ENCODE measurements at places on chromosomes 4 and X.
A peak's percentile ranks its signal among the peaks of the same experiment; 100 is the strongest.

DNA sequence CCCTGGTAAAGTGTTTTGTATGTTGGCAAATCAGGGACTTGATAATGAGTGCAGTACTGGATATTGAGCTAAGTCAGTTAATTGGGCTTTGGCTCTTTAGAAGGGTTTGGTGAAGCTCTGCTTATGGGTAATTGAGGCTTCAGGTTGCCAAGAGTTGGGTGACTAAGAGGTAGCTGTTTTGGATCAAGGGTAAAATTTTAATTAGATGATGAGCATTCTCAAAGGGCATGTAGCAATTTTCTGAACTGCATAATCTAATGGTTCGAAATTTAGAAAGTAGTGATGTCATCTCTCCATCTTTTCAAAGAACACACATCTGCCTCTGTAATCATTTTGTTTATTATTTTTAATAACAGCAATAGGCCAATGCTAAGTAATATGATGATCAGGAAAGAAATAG lies 5.5 kb upstream of the TRIM2 start:
- DNase-seq, result no peak

DNA sequence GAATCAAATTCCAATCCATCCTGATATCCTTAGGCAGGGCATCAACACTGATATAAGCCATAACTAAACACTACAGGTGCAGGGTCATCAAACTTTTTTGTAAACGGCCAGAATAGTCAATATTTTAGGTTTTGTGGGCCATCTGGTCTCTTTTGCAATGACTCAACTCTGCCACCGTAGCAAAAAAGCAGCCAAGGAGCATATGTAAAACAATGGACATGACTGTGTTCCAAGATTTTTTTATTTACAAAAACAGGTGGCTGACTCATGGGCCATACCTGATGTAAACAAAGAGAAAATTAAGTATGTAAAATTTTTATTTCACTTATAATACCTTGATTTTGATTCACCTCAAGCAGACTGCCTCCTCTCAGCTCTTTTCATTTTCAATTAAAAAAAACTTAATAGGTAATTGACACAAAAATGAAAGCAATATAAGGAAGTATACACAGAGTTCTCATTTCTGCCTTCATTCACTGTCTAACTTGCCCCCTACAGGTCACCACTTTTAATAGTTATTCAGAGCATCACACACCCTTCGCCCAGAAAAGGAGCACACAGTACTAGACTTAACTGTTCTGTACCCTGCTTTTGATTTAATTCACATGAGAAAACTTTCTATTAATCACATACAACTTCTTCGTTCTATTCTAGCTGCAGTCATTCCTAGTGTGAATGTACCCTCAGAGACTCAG lies 35.3 kb upstream of the GPM6B start:
- no peak for DNase-seq

GRCh38 chrX:66193821-66194220 lies 29.8 kb downstream of the HEPH start:
- DNase-seq, result no peak

GRCh38 chr4:153426207-153426885 lies 39.8 kb upstream of the TMEM131L start:
- no peak for DNase-seq

DNA sequence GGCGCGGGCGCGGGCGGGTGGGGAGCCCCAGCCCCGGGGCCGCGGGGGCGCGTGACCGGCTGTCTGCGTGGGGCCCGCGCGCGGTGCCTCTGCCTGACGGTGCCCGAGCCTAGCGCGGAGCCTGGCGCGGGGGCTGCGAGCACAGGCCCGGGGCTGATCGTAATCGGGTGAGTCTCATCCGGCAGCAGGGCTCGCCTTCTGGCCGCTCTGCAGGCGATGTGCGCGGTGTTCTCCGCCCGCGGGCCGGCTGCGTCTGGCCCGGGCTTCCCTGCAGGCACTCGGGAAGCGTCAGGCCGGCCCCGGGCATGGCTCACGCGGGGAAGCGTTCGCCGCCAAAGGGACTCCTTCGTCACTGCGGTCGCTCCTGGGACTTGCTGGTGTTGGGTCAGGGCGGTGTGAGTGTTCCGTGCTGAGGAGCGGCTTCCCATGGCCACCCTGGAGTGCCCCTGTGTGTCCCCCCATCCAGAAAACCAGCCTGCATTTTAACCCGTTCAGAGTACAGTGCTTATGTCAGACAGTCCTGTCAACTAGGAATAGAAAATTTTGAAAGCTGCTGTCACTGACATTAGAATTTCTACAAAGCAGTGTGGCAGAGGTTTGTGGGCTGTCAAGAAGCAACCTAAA lies 40.6 kb downstream of the FAM149A start:
- peak; percentile 45 for DNase-seq

GRCh38 chrX:19049110-19049509 lies 65.2 kb upstream of the PHKA2 start:
- DNase-seq, result no peak

GRCh38 chr4:75251547-75251946 lies 262.7 kb downstream of the RCHY1 start:
- DNase-seq, result no peak

- no peak for DNase-seq
Measured at GRCh38 chr4:48064349-48064748, 47.8 kb downstream of the NIPAL1 start.

DNA sequence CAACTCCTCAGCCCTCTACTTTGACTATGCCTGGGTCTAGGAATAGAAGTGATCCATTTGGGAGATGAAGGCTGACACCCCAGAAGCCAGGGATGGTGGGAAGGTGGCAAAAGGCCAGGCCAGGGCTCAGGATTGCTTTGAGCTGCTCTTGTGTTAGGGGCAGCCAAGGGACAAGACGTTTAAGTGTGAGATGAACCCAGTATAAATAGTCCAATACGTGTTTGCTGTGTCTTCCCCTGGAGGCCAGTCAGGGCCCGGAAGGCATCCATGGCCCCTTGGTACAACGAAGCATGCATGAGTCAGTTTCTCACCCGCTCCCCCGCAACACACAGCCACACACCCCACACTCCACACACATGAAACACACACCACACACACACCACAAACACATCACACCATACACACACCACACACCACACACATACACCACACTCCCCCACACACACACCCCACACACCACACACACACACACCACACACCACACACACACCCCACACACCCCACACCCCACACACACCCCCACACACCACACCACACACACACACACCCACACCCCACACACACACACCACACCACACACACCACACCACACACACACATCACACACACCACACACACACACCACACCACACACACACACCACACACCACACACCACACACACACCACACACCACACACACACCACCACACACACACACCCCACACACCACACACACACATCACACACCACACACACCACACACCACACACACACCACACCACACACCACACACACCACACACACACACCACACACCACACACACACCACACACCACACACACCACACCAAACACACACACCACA lies 5.1 kb downstream of the STARD8 start:
- DNase-seq, result no peak

DNA sequence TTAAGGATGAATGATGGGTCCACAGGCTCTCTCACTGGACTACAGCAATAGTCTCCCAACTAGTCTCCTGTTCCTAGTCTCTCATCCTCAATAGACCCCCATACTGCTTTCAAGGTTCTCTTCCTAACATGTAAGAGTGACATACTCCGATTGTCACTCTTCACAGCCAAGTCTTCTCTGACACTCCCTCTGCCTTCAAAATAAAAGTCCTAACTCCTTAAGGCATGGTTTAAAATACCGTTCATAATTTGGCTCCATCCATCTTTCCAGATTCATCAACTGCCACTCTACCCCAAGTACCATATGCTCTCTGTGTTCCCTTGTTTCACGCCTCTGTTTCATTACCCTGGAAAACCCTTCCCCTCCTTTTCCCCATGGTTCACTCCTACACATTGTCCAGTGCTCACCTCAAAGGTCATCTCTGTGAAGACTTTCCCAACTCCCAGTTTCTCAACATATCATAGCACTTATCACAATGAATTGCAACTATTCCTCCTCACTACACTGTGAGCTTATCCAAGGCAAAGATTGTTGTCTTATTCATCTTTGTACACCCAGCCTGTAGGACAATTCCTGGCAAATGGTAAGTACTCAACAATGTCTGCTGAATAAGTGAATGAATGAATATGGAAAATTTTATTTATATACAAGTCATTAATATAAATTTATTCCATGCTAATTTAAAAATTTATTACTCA lies 26.0 kb downstream of the SMARCA1 start:
- DNase-seq, result no peak

Data from fibroblast of villous mesenchyme (primary cell).